ENCODE measurements at places on chromosomes 7 and 10.
A peak's percentile ranks its signal among the peaks of the same experiment; 100 is the strongest.

- DNase-seq = peak; percentile 11
Observed at GRCh38 chr7:33806298-33807154, 98.8 kb upstream of the BMPER start.

DNA sequence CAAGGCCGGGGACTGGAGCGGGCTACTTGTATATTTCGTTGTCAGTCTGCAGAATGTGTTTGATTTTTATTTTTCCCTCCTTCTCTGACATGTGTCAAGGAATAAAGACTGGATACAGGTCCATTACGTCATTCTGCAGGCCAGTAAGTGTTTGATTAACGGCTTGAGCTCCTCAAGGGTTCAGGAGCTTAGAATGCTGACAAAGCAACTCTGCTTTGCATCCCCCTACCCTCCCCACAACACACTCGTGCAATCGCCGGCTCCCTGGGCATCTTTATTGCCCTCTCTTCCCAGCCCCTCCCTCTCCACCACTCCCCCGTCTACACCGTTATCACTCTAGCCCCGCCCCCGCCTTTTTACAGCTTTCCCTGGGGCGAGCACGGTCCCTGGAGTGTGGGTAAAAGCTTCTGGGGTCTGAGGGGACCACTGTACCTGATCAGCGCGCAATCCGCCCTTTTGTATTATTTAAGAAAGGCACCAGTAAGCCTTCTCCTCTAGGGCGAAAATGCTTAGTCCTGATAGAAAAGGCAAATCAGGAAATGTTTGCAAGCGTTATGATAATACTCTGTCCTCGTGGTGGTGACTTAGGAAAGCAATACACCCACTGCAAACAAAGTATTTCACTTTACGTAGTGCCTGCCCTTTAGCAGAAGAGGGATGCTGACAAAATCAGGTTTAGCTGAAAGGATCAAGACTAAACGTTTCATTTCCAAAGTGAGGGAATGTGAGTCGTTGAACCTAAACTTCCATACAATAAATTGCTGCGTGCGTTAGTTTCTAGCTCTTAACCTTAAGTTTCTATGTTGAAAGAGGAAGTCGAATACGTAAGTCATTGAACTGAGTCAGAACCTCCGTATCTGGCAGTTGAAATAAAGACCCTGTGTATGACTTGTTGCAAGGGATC is 1.4 kb upstream of the CREB5 start:
- DNase-seq = peak; percentile 10

DNA sequence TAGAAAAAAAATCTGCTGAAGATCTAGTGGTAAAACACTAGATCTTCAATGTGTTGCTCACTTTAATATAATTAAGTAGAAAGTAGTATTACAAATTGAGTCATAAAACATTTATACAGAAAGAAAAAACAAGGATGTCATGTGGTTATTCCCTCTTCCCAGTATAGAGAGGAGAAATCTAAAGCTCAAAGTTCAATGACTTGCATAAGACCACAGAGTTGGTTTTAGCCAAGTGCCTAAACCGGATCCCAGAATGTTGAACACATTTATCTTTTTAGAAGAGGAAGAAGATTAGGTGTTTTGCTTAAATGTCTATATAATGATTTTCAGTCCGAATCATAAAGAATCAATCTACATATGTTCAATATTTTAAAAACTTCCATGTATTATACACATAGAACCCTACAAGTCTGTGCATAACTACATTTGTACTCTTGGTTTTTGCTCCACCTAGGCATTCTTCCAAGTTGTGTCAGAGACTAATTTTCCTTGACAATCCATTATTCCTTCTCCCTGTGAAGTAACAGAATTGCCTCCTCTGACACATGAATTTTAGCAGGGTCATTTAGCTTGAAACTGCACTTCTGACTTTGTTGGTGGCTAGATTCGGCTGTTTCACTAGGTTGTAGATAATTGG is 389.2 kb downstream of the MAGI2 start:
- peak; percentile 5 for DNase-seq

DNA sequence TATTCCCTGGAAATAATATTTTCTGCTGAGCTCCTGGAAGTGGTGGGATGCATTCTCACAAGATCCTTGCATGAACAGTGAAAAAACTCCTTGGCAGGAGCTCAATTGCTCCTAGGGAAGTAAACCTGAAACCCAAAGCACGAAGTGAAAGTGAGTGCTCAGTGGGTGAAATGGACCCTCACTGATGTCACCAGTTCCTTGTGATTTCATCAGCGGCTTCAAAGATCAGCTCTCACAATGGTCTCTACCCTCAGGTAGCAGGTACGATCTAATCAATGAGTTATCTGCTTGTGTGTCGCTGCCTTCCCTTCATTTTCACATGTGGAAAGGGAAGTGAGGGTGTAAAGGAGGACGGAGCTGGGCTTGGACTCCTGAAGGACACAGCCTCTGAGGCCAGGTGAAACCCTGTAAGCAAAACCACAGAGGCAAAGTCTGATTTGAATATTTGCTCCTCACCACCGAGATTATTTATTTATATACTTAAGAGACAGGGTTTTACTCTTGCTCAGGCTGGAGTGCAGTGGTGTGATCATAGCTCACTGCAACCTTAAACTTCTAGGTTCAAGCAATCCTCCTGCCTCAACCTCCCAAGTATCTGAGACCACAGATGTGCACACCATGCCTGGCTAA is 255.4 kb upstream of the LYZL1 start:
- DNase-seq = no peak

DNA sequence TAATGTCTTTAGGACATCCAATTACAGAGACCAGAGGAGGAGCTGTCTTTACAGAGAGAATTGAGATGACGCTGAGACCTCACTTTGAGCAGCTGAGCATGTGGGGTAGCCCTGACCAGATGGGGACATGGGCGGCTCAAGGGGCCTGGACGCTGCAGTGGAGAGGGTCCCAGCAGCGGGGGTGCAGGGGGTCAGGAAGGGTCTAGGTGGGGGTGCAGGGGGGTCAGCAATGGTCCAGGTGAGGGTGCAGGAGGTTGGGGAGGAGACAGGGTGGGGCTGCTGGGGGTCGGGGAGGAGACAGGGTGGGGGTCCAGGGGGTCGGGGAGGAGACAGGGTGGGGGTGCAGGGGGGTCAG is 43.2 kb upstream of the CFAP46 start:
- DNase-seq = no peak

DNA sequence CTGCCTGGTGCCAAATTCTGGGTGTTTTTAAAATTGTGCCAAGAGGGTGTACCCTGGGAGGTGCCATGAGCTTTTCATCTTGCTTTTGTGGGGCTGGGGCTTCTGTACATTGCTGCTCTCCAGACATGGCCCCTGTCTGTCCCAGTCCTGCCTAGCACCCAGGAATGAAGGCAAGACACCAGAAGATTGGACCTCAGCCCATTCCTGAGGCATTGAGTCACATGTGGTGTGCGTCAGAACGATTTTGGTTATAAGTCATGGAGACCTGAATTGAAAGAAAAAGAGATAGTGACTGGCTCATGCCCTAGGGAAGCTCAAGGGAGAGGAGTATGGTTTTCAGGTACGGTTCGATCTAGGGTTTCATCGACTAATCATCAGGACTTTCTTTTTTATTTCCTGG is 493.2 kb downstream of the TYW1 start:
- DNase-seq = peak; percentile 1

GRCh38 chr10:123991611-123992570 is 100.3 kb upstream of the CPXM2 start:
- DNase-seq = peak; percentile 28

DNA sequence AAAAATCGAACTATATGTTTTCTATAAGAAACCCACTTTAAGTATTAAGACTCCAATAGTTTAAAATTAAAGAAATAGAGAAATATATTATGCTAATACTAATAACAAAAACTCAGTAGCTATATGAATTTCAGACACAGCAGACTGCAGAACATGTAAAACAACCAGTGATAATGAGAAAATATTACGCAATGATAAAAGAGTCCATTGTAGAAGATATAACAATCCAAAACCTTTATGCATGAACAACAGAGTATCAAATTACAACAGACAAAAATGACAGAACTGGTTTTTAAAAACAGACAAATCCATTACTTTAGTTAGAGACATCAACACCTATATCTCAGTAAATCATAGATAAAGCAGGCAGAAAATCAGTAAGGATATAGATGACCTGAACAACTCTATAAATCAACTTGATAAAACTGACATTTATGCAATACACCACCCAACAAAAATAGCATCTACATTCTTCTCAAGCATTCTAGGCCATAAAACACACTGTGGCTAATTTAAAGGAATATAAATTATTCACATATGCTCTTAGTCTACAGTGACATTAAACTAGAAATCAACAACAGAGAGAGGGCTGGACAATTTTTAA is 669.5 kb upstream of the GHITM start:
- DNase-seq = peak; percentile 20

GRCh38 chr7:66152371-66153191 is 37.9 kb downstream of the CRCP start:
- DNase-seq = peak; percentile 90

- no peak for DNase-seq
Observed at GRCh38 chr10:67471022-67471421, 225.0 kb downstream of the CTNNA3 start.
